Amniotic epithelial cell (primary cell): ENCODE measurements at places on chromosomes 7 and 10.

- no peak for DNase-seq
These were observed 30.2 kb downstream of the CHN2 start for GRCh38 chr7:29224726-29225125.

DNA sequence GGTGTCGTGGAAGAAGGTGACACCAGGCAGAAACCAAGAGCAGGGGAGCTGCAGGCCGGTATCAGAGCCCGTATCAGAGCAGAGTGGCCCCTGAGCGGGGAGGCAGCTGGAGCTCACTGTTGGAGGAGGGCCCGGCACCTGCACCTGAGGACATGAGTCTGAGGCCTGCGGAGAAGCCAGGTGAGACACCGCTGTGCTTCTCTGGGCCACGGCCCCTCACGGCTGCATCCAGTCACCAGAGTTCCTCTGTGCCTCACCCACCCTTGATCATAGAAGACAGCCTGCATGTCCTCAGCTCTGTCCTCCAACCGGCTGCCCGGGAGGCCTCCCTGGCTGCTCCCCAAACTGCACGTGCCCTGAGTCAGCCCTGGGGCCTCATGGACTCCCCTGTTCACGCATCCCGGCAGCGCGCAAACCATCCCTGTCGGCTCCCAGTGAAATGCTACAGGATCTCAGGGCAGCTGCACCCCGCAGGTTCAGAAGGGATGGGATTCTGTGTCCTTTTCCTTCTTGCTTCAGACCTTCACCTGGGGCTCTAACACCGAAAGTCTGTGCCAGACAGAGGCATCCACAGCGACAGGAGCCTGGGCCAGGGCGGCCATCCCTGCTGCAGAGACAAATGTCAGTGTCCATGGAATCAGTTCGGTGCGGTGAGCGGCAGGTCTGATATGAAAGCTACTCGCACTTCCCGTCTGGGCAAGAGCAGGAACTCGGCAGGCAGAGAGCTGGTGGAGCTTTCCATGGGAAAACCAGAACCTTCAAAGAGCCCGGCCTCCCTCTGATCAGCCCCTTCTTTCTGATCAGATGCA, 111.9 kb upstream of the FAM20C start:
- DNase-seq: no peak

DNA sequence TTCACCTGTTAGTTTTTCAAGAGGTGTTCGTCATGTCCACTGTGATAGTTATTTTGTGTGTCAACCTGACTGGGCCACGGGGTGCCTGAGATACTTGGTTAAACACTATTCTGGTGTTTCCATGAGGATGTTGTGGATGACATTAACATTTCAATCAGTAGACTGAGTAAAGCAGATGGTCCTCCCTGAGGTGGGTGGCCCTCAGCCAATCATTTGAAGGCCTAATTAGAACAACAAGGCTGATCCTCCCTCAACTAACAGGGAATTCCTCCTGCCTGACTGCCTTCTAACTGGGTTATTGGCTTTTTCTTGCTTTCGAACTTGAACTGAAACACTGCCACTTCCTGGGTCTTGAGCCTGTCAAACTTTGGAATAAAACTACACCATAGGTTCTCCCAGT, 75.8 kb downstream of the ENO4 start:
- DNase-seq: no peak

DNA sequence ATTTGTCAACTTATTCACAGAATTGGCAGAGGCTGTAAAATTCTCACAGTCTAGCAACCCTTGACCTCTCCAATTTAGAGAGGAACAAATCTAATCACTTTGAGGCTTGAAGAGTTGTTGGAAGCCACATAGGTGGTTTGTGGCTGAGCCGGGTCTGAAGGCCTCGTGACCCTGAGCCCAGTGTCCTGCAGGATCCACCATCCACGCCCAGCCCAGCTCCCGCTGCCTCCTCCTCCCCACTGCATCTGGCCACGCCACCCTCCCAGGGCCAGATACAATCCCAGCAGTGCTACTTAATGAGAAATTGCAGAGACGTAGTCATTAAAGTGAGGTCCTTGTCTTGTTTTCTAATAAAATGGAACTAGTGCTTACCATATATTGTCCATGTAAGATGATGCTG, 81.4 kb upstream of the SHH start:
- no peak for DNase-seq

GRCh38 chr7:121936951-121937623, 64.1 kb downstream of the PTPRZ1 start:
- peak; percentile 20 for DNase-seq

GRCh38 chr10:78386509-78386908, 352.8 kb downstream of the RPS24 start:
- no peak for DNase-seq

DNA sequence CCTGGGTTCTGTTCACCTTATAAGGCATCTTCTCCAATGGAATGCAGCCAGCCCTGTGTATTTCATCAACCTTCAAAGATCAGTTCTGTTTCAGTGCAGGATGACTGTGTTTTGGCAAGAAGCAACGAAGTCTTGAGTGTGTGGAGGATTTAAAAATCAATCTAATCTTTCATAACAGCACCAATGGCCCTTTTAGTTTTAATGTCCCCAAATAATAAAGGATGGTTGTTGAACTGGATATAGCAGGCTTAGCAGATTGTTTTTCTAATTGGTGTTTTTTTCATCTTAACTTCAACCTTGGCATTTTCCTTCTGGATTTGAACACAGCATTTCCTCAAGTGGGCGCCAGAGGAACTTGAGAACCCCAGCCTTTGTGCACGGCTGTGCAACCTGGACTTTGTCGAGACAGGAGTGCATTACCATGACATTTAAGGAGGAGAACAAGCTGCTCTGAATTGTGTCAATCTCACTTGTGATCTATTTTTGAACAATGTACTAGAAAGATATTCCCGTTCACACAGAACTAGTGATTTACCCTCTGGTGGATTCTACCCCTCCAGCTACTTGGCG, 313.3 kb upstream of the AKR1E2 start:
- peak; percentile 74 for DNase-seq

DNA sequence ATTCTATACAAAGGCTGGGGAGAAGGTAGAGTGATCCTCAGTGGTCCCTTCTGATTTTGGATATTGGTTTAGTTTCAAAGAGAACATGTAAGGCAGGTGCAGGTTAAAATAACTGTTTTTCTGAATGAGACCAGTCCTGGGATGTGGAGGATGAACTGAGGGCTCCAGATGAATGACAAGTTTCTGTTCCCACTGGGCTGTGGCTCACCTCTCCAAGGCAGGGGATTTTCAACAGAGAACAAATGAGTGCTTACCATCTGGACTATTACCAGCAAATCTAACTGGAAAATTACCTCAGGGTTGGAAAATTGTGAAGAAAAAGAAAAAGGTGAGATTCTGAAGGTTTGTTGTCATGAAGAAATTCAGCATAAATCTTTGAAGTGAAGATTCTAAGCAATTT, 8.0 kb downstream of the LAMB4 start:
- no peak for DNase-seq

DNA sequence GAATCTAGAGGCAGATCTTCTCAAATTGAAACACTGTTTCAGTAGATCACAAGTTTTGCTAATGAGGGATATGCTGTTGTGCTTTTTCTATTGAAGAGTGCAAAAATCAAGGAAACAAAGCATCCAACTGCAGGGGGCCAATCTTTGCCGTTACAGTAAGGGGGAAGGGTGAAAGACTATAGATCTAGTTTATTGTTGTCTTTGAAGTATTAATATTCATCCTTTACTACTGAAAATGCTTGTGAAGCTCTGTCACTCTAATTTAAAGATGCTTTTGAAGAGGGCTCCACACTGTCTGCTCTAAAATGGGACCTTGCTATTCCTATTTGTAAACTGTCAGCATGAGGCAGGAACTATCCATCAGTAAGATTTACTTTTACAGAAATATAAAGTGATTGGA, 110.3 kb downstream of the MBL2 start:
- no peak for DNase-seq

DNA sequence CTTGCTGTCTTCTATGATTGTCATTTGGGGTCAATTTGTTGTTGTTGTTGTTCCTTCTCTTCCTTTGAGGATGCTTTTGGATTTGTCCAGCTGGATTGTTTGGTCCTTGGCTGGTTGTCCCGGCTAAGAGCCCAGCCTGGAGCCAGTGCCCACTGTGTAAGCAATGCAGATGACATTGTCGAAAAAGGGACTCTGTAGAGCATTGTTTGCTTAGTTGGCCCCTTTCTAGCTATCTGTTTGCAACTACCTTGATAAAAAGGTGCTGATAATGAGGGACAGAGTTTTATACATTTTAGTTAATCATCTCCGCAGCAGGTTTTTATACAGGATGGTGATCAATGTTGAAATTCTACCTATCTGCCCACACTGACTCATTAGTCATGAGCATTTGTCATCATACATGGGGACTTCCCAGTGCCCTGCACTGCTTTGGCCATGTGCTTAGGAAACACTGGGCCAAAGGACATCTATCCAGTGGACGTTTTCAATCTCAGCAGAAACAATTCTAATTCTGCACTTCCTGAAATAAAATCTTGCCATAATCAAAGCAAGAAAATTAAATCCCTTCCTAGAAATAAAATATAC, 311.9 kb downstream of the GRM8 start:
- no peak for DNase-seq

DNA sequence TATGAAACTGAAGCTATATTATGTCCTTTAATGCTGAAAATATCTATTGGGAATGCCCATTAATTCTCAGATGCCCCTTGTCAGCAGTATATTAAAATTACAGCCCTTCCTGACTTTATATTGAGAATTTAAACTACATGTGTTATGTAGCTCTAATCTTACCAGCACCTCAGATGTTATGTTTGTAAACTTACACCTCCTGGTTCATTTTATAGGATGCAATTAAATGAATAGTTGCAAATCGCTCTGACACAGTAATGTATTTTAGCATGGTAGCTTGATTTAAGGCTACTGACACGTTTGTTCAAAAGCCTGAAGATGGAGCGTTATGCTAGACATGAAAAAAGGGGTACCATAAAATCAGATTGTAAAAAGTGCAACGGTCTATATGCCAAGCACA, 35.0 kb upstream of the MET start:
- DNase-seq: no peak

DNA sequence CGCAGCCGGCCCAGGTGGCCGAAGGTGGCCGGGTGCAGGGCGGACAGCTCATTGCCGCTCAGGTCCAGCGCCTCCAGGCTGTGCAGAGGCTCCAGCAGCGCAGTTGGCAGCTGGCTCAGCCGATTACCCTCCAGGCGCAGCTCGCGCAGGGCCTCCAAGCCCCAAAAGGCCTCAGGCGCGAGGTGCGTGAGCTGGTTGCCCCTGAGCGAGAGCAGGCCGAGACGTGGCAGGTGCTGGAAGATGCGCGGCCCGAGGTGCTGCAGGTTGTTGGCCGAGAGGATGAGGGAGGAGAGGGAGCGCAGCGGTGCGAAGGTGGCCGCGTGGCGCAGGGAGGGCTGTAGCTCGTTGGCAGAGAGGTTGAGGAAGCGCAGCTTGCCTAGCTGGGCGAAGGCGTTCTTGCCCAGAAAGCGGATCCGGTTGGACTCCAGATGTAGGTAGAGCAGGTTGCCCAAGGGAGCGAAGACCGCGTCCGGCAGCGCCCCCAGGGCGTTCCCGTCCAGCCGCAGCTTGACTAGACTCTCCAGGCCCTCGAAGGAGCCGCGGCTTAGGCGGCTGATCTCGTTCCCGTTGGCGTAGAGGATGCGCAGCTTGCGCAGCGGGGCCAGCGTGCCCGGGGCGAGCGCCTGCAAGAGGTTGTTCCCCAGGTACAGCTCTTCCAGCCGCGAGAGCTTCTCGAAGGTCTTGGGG, 923 bp downstream of the TRIL start:
- peak; percentile 18 for DNase-seq

DNA sequence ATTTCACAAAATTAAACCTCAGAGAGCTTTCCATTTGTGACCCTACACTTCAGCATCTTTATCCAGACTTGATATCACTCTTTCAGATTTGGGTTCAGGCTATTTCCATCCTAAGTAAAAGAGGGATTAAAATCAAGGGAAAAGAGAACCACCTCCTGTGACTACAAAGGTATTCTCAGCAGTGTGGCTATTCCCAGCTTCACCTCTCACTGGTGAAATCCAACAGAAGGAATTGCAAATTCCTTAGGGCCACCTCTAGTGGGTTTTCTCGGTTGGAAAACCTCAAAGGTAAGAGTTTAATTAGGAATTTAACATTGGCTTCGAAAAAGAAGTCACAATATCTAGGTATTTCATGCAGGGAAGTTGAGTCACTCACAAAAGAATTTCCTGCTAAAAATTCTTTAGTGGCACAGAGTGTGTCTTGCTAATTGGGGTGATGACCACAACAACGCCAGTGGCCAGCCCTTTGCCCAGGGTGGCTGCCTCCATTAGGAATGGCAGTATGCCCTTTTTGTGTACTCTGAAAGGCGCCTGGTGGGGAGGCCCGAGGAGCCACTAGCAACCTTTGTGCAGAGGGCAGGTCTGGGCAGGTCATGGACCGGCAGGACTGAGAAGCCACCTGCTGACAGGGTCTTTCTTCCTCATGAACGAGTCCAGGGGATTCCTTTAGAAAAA, 52.2 kb downstream of the SEM1 start:
- DNase-seq: no peak

- no peak for DNase-seq
These were observed 601.9 kb upstream of the GALNT17 start for GRCh38 chr7:70529914-70530585.

GRCh38 chr7:32648408-32649156, 153.3 kb downstream of the AVL9 start:
- DNase-seq: no peak

DNA sequence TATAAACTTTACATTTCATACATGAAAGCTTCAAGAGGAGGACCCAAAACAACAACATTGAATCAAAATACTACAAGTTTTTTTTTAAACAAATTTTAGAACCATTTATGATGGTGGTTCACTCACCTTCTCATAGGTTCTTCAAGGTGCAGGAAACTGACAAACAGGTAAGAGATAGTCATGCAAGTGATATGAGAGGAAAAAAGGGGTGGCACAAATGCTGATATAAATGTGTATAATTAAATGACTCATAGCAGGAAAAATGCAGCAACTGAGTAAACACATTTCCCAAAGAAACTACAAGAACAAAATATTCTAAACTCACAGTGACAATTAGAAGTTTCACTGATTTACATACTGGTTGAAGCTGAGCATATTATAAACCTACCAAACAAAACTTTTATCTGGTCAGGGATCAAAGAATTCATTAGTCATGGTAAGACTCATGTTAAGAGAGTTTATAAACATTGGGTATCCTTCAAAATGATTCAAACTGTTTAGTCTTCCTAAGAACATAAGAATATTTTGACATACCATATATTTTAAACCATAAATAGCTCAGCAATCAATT, 14.1 kb downstream of the ZWINT start:
- DNase-seq: peak; percentile 60

GRCh38 chr7:55568613-55569268, 3.6 kb downstream of the VOPP1 start:
- no peak for DNase-seq

DNA sequence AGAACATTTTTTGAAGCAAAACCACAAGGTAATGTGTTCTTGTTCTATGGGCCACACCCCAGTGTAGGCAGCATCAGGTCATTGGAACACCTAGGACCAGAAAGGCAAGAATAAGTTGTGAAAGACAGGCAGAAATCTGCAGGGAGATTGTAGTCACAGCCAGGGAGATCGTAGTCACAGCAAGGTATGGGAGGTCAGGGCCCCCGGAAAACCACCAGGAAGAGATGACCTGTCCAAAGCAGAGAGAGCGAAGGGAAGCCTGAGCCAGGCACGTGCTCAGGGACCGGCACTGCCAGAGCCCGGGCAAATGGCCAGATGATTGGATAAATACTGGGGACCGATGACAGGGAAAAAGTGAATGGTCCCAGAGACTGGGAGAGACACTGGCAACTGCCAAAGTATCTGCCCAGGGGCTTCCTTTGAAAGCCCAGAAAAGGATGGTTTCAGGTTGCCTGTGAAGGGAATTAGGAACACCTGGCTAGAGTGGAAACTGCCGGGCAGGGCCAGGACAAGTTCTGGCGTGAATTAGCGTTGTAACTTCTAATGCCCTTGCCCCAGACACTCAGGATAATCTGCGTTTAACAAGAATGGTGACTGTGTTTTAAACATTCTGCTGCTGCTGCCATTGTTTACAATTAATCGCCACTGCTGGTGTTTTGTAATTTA, 3.9 kb upstream of the NOBOX start:
- DNase-seq: no peak
